Stimulated activated CD8-positive, alpha-beta memory T cell treated with anti-CD3 and anti-CD28 coated beads, Interleukin-4, amount 100 ng/mL, for 1 hour (primary cell): ENCODE measurements at places on chromosomes 1 and 21.

DNA sequence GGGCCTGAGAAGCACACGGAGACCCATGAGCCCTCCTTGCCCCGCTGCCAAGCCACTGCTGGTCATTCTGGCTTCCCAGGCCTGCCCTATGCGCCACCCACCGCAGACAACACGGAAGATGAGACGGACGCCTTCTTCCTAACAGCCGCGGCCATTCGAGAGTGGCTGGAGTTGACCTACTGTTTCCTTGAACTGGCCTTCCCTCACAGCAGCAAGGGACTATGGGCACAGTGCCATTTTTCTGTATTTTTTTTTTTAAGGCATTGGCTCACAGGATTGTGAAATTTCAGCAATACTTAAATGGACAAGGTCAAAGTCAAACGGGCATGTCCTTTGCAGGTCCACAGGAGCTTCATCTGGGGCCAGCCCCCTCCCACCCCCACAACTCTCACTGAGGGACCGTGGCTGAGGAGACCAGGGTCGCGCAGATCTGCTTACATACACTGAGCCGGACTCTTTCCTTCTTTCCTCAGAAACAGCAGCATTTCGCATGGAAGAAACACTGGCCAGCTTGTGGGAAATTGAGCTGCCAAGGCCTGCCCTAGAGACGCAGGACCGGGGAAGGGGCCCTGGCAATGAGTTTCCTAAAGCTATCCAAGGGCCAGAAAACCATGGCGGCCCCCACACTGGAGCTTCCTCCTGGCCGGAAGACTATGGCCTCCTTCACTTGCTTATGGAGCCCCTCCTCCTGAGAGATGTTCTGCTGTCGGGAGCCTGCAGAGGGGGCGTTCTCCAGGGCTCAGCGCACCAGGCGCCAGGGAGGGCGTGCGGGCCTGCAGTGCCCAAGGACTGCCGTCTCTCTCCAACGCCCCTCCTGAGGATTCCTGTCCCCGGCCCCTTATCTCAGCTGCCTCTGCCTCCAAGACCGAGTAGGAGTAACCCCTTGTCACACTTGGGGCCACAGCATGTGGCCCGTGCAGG is 98.9 kb downstream of the PGBD5 start:
- DNase-seq, result no peak

DNA sequence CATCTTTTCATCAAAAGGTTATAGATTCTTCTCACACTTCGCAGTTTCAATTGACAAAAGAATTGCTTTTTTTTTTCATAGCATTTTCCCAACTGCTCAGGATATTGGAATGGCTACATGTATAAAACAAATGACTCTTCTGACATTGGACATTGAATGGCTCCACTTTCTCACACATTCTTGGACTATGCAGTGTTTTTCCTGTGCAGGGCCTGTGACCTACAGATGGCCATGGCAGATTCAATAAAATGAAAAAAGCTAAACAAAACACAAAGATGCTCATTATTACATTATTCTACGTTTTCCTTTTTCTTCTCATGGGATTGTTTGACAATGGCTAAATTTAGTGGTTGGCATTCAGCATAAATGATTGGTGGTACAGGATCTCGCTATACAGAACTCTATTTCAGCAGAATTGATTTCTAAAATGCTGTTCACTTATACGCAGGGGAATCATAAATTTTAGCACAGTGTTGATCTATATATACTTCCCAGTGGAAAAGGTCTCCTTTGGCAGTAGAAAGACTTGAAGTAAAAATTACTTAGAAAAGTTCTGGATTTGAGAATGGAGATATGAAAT is 115.6 kb upstream of the ADAMTS5 start:
- DNase-seq, result no peak

DNA sequence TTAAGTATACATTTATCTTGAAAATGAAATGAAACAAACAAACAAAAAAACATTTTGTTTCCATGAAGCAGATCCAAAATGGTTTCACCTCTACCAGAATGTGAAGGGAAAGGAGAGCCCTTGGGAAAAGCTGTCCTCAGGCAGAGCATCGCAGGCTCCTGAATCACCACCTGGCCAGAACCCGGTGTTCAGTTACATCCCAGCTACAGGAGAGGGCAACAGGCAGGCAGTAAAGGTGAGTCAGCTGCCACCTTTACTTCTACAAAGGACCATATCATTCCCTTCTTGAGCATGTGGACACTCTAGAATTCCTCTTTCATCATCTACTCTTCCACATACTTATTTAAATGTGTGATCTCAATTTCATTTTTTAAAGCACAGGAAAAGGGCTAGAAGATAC is 151.2 kb downstream of the PIGK start:
- DNase-seq, result no peak

DNA sequence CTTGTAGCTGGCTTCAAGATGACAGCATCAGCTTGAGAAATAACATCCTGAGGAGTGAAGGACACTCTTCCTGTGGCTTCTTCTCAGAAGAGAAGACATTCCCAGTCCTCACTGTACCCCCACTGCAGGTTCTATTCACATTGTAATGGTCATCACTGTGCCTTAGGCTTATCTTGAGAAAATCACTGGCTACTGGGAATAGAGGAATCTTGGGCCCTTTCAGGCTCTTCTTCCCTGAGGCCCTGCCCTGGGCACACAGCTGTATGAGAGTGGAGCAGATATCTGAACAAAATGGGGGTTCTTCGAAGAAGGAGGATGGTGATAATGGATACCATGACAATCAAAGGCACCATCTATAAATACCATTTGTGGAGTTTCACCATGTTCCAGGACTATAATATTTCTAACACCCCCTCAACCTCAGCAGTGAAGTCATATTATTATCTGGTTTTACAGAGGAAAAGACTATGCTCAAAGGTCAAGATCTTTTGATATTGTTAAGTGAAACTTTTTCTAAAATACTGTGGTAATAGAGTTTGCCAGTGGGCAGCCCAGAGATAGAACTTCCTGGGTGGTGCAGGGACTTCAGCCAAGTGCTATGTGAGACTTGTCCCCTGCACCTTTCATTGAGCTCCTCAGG is 143.1 kb upstream of the KCNE2 start:
- no peak for DNase-seq

DNA sequence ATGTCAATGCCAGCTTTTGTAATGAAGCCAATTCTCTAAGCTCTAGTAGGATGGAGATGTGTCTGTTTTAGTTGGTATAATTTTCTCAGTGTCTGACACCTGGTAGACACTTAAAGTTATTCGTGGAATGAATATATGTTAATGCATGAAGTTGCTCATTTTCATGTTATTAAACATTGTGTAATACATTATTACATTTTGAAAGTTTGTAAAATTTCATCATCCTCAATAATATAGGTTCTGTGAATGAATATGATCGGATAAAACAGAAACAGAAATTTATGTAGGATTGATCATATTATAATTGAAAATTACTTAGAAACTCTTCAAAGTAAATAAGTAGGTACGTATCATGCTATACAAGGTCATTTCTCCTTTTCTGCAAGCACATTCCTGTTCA is 625.3 kb downstream of the PLA2G4A start:
- no peak for DNase-seq

GRCh38 chr1:155206891-155207805 is 549 bp downstream of the THBS3 start:
- peak; percentile 91 for DNase-seq

- peak; percentile 55 for DNase-seq
These were observed at the start of gene LAX1 for GRCh38 chr1:203765029-203765837. TSS of gene LAX1 (plus strand) at chr1:203765183. CDS start at chr1:203765566, 383 bp downstream.

DNA sequence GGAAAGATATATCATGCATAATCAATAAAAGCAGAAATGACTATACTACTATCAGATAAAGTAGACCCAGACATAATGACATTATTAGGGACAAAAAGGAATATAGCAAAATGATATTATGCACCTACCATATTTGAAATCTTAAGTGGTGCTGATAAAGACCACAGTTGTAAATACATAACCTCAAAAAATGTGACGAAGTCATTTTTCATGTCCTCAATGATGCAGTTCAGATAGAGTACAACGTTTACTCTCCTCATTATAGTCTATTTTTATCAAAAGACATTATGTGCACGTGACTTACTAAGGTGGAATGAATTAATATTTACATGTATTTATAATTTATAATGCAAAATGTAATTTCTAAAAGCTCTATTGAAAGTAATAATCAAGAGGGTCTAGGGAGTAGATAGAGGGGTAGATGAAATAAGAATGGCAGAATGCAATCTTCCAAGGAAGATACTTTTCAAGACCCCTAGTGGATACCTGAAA is 61.7 kb upstream of the TNFSF4 start:
- DNase-seq, result no peak

DNA sequence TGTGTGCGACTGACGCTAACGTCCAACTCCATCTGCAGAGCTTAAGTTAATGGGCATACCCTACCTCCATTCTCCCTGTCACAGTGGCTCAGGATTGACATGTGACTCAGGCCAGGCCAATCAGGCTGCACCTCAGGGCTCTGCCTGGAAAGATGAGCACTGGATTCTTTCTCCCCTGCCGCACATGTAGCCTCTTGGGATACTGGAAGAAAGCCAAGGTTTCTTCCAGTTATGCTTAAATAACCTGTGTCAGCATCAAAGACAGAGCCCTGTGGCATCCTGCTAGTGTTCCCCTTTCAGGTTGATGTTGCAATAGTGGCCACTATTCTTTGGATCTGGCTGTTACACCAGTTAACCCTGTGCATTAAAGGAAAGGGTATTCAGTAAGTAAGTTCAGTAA is 55.0 kb upstream of the SYT6 start:
- no peak for DNase-seq

DNA sequence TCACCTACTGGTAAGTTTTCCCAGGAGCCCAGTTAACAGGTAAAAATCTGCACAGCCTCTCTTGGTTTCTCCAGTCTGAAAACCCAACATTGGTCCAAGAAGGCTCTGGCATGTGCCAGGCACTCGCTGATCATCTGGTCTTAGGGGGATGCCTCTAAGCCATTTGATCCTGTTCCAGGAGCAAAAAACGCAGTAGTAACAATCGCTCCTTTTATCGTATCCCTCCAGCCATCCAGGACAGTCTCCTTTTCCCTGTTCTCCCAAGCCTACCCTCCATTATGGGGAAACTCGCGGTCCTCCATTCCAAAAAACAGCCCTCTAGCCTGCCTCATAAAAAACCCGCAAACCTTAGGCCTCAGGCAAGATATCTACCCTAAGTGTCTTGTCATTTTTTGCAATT is 56.2 kb downstream of the ODF2L start:
- DNase-seq, result no peak

DNA sequence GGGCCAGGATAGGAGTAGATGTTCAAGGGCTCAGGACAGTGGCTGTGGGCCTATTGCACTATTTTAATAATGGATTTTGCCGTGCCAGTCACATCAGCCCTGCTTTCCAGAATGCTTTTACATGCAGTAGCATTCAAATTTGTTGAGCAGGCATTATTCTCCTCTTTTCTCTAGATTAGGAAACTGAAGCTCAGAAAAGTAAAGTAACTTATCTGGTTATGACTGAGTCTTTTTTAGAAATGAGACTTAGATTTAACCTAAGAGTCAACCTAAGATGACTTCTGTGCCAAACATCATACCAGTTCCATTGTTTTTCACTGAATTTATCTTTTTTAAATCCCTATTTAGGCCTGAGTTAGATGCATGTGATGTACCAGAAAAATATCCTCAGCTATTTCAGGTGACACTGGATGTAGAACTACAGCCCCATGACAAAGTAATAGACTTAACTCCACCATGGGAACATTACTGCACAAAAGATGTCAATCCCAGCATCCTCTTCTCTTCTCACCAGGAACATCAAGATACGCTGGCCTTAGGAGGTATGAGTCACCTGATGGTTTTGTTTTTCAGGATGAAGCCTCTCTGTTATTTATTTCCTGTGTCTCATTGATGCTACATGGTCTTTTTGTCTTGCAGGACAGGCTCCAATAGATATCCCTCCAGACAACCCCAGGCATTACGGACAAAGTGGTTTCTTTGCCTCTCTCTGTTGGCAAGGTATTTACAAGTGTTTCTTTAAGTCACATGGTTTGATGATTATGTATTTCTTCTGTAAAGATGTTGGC is 31.4 kb upstream of the LEPR start:
- DNase-seq, result no peak

DNA sequence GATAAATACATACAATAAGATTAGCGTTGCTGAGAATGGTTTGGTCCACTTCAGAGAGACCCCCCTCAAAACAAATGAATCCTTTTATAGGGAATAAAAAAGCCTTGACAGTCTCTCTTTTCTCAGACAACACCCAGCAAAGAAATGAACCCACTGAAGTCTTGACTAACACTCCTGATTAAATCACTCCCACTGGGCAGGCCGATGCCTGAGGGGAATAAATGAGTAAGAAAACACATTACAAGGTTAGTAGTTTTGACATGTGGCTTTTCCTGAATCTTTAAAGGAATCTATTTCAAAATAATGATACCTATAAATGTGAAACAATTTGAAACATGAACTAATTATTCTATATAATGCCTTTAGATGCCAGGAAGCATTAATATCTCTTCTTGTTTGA is 146.9 kb upstream of the POGK start:
- no peak for DNase-seq

- no peak for DNase-seq
These were observed 66.1 kb downstream of the ALG14 start for GRCh38 chr1:95006681-95007080.

GRCh38 chr1:245663841-245664240 is 509.1 kb downstream of the KIF26B start:
- DNase-seq, result no peak

DNA sequence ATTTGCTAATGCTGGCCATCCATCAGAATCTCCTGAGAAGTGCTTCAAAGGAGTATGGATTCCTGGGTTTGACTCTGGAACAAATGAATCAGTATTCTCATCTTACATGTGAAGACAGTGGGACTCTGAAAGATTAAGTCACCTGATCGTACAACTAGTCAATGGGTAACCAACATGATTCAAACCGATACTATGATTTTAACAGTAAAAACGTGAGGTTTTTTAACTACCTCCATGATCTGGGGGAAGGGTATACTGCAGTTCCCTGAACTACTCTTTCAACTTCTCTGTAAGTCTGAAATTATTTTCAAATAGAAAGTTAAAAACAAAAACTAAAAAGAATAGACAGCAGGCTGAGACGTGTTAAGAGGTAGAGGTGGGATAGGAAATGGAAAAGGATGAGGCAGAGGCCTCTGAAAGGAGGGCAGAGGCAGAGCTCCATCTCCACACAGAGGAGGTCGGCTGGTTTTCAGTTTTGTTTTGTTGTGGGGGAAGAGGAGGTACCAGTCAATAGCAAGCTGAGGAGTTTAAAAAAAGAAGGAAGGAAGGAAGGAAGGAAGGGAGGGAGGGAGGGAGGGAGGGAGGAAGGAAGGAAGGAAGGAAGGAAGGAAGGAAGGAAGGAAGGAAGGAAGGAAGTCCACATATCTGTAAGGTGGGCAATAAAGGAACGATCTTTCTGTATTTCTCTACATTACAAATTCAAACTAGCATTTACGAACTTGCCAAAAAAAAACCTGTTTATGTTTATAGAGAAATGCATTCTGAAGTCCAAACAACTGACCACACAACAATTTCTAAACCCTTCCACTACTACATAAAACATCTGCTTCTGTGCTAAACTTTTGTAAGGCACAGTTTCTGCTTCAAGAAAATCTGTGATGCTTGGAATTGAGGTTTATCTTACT is 213.1 kb downstream of the RERE start:
- no peak for DNase-seq
